HEK293T (cell line): ENCODE measurements at places on chromosomes 3 and 15.

DNA sequence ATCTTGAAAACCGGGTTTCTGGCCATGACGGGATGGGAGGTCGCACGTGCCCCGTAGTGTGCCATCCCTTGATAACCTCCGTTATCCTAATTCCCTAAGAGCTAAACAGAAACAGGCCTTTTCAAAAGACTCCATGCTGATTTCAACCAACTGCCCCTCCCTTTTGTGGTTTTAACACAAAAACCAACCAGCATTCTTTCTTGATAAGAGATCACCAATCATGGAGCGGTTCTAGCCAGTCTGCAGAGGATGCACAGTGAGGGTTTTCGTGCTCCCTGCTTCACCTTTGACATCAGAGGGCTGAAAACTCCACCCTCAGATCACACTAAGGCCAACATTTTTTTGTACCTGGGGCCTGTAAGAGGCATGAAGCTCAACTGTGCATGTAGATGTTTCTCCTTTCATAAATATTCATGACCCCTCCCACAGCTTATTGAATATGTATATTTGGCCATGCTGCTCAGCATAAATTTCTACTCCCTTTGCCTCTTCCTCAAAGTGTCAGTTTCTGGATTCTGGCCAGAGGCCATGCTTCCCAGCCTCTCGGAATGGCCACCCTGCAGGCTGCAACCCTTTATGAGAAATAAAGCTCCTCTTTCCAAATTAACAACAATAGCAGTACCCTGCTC, 41.3 kb downstream of the FAM3D start:
- DNase-seq: no peak

- no peak for DNase-seq
These were observed 214.2 kb upstream of the TPM1 start for GRCh38 chr15:62828364-62828763.

GRCh38 chr3:190192739-190193138, 72.0 kb upstream of the P3H2 start:
- DNase-seq: no peak

- DNase-seq: no peak
These were observed 692.9 kb downstream of the GBE1 start for GRCh38 chr3:81068546-81068945.

GRCh38 chr3:133941415-133941821, 45.7 kb upstream of the RAB6B start:
- DNase-seq: no peak

DNA sequence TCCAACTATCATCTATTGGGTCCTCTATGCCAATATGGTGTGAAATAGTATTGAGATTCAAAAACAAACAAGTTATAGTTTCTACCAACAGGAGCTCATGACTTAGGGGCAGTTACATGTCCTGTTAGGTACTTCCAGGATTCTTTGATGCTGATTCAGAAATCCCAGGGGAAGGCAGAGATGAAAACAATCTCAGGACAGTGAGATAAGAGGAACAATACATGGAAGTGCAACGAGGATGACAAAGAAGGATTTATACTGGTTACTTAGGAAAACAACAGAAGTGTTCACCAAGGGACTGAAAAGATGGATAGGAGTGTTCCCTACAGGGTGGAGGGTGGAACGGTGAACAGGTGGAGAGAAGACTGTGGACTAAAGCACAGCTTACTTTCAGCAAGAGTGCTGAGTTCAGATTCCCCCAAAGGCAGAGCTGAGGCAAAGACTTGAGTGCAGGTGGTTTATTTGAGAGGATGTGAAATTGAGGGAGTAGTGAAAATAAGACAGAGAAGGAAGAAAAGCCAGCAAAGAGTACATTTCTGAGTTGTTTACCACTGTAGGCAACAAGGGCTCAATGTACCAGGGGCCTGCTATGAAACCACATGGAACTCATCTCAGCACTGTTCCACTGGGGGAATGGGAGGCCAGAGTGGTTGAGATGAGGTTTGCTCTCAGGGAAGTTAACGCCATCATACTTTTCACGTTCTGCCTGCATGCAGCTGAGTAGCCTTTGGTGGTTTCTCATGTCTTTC, 68.1 kb downstream of the TRIM69 start:
- DNase-seq: no peak
